ENCODE measurements at places on chromosomes 6 and 20. TPM values are rescaled to one million over a fixed set of nuclear protein-coding genes. Genes with fewer than 3 reads are reported as not detected.
A peak's percentile ranks its signal among the peaks of the same experiment; 100 is the strongest.

HTR1B gene
- not detected for total RNA-seq

TSHZ2 gene
- 4.1 TPM for total RNA-seq

RAET1L gene
- total RNA-seq: not detected

MDN1 gene
- 64.4 TPM for total RNA-seq

WFDC12 gene
- total RNA-seq: not detected

CSNK2B gene
- 253 TPM for total RNA-seq

SOX18 gene
- total RNA-seq: 0.70 TPM

HIVEP2 gene
- total RNA-seq: 3.2 TPM

LPA gene
- total RNA-seq: not detected

KCNQ2 gene
- total RNA-seq: 6.6 TPM

DNA sequence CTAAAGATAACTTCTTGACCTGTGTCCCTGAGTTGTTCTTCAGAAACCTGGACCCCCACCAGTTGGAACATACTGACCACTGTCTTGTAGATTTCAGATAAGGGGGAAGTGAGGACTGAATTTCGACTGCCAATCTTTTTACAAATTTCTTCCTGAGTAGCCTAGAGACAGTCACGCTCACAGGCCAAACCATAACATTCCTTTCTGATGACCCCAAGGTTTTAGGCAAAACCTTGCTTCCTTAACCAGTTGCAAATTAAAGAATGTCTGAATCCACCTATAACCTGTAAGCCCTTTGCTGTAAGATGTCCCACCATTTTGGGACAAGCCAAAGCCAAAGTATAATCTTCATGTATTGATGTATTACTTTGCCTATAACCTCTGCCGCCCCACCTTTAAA, 306.9 kb downstream of the LRFN2 start:
- DNase-seq: no peak

DNA sequence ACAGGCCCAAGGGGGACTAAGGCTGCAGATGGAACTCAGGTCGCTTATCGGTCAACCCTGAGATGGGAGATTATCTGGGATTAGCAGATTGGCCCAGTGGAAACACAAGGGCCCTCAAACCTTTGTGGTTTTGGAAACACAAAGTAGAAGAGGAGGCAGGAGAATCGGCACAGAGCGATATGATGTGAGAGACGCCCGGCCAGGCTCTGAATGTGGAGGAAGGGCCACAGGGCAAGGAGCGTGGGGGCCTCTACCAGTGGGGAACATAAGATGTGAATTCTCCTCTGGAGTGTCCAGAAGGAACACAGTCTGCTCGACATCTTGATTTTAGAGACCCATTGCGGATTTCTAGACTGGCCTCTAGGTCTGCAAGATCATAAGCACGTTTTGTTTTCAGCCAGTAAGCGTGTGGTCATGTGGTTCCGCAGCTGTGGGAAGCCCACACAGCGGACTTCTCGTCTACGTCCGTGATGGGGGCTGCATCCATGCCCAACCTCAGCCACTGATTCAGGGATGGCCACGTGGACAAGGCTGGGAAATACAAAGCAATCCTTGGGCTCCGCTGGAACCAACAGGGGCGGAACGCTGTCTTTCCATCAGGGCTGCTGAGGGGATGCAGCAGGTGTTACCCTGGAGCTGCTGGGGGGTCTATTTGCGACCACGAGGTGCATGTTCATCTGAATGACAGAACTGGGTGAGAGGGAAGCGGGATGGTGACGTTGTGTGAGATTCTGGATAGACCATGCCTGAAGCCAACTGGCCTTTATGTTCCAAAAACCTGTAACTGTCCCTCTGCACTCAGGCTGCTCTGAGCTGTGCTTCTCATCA, 127.6 kb upstream of the PMEPA1 start:
- no peak for DNase-seq

GRCh38 chr6:113994934-113995342, 24.0 kb upstream of the HDAC2 start:
- peak; percentile 88 for DNase-seq

DNA sequence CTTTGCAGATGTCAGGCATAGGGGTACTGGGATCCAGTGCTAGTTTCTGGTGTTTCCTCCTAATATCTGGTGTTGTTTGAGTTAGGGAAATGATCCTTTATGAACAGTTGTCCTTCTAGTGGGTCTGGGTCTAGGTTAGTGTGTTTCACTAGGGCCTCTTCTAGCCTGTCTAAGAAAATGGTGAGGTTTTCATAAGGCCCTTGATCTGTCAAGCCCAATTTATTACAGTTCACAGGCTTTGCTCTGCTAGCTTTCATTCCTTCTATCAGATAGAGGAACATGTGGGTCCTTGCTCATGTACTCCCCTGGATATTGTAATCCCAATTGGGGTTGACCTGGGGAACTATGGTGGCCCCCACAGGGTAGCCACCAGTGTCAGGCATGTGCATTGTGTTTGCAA, 2.8 kb downstream of the ERVFRD-1 start:
- no peak for DNase-seq

GRCh38 chr6:125192610-125192930, 39.0 kb downstream of the TPD52L1 start:
- DNase-seq: no peak

- DNase-seq: no peak
Measured at GRCh38 chr6:100549406-100550167, 84.9 kb upstream of the SIM1 start.

DNA sequence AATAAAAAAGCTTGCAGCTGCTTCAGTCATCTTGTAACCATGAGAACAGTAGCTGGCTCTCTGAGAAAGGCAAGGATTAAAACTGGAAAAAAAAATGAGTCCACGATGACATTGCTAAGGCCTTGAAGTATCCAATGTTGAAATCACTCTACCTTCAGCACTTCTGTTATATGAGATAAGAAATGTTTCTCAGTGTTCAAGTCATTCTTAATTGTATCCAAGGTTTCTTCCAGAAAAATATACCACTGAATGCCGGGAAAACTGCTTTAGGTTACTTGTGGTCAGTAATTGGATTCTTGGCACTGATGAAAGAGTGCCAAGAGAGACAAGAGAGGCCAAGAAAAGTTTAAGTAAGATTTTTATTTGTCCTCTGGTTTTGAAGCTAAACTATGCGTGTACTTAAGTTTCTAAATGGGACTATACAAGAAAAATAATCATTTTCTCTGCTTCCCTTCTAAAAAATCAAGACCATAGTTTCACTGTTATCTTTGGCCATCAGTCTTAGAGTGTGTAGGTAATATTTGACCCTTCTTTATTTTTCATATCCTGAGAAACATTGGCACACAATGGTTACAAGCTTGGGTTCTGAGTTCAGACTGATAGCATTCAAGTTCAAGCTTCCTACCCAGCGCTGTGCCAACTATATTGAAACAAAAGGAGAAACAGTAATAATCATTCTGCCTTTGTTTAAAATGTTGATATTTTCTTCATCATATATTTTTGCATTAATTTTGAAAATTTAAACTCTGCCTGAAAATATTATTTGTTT, 84.6 kb downstream of the TRDN start:
- no peak for DNase-seq

DNA sequence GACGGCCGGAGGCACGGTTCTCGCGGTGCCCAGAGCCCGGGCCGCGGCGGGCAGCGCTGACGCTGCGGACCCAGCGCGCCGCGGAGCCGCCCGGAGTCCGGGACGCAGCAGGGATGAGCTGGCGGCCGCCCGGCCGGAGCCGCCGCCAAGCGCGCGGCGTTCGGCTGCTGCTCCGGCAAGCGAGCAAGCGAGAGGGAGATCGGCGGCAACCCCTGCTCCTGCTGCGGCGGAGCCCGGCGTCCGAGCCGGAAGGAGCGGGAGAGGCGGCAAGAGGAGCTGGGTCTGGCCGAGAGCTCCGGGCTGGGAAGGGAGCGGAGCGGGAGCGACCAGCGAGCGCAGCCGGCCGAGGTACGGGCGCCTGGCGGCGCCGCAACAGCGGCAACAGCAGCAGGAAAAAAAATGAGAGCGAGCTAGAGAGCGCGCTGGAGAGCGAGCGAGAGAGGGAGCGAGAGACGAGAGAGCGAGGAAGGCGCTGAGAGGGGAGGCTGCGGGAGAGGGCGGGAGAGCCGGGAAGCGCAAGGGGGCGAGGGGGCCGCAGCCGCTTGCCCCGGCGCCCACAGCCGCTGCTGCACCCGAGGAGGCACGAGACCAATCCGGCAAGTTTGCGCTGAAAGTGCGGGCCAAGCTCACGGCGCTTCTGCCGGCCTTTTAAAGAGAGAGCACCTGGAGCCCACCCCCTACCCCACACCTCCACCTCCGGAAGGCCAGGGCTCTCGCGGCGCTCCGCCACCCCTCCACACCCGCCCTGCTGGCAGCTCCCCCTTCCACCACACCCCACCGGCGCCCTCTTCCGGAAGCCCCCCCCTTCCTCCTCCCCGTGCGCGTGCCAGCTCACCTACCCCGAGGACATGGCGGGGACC, 496 bp downstream of the GRM4 start:
- DNase-seq: peak; percentile 61

DNA sequence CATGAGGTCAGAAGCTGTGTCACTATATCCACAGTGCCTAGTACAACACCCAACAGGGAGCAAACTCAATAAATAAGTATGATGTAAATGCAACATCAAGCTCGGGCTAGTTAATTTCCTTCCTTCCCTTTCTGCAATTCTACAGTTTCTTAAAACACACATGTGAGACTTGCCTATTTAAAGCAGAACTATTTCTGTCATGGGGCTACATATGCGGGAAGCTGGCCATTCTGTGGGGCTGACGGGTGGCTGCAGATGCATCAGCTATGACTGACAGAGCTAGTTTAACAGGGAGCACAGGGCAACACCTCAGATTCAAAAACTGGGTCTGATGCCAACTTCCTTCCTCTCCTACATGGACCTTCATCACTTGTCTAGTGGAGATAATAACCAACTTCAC, 118.1 kb upstream of the ENPP5 start:
- no peak for DNase-seq

- peak; percentile 36 for DNase-seq
Measured at GRCh38 chr20:1807394-1807793, 87.8 kb upstream of the SIRPA start.

GRCh38 chr6:14743474-14744211, 502.2 kb upstream of the JARID2 start:
- peak; percentile 32 for DNase-seq

GRCh38 chr6:83511901-83512681, at the start of gene PRSS35:
TSS of gene PRSS35 (plus strand) at chr6:83512534. CDS start at chr6:83523442, 10,908 bp downstream.
- peak; percentile 89 for DNase-seq

DNA sequence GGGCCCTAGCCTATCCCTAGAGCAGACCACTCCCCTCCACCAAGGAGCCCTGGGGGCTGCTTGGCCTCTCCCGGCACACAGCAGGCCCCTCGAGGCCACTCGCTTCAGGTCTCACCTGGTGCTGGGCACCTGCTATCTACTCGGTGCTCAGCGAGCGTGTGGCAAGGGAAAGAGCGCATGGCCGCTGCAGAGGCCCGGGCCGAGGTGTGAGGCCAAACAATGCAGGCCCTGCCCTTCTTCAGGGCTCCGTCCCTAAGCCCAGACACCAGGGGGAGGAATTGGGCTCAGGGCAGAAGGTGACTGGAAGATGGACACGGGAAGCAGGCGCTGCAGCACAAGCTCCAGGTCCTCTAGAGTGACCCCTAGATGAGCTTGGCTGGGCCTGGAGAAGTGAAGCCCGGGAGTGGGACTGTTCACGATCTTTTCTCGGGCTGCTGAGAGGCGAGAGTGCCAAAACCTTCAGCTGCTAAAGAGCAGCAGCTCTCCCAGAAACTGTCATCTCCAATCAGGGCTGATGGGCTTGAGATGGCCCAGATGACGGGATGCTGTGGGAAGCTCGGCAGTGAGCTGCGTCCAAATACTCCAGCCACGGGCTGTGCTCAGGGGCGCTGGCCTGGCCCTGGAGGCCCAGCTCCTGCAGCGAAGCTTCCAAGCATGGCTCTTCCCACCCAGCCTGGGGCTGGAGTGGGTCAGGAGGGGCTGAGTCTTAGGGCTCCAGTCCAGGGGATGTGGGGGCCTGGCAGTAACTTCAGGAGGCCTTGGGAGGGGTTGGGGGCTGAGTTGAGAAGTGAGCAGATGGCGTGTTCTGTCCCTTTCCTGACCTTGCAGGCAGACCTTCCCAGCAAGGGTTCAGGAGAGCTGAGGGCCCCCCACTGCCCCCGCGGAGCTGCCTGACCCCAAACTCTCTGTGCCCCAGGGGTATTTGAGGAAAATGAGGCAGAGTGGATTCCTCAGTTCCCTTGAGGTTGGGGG, 43.7 kb downstream of the APCDD1L start:
- no peak for DNase-seq

- peak; percentile 54 for DNase-seq
Measured at GRCh38 chr20:35871259-35871771, 83.0 kb downstream of the SCAND1 start.

GRCh38 chr6:160027931-160028330, 59.0 kb downstream of the IGF2R start:
- DNase-seq: no peak

GRCh38 chr20:63966172-63966943, 3.4 kb downstream of the ZNF512B start:
- no peak for DNase-seq

DNA sequence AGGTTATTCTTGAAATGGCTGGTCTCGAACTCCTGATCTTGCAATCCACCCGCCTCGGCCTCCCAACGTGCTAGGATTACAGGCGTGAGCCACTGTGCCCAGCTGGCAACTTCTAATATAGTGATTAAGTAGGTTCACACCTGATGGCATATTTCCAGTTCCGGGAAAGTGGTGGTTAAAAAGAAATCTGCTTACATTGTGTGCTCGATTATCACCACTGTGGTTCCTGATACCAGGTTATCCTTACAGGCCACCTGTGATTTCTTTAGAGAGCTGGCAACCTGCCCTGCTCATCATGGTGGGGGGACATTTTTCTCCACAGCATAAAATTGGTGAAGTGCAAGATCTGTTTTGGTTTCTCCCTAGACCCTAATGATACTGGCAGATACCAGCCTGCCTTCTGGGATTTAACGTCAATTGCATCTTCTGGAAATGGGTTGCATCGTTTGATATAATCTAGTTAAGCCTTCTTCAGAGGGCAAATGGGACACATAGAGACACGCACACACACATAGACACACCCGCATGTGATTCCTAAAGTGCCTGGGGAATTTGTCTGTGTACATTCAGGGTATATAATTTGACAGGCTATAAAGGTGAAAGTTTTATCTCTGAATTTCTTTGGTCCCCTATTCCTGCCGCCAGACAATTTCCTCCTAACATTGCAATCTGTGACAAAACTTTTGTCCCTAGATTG, 49.7 kb upstream of the CITED2 start:
- DNase-seq: no peak

DNA sequence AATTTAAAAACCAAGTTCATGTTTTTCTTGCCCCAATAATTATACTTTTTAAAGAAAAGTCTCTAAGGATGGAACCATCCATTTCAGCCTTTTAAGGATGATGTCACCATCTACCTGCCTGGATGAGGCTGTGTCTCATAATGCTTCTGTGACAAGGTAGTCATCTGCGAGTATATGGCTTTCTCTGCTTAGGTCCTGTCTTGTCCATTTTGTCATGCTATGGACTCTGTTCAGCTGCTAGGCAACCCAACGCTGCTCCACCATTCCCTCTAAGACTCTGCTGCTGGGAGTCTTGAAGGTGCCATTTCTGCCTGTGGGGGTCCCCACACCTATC, 459.8 kb upstream of the RUNX2 start:
- DNase-seq: no peak

Data from A673 (cell line).